Osteoblast (primary cell): ENCODE measurements at places on chromosomes 3 and 15. TPM values are rescaled to one million over a fixed set of nuclear protein-coding genes. Genes with fewer than 3 reads are reported as not detected.

- DNase-seq, result no peak
Observed at GRCh38 chr3:134998158-134998557, 203.1 kb downstream of the EPHB1 start.

DNA sequence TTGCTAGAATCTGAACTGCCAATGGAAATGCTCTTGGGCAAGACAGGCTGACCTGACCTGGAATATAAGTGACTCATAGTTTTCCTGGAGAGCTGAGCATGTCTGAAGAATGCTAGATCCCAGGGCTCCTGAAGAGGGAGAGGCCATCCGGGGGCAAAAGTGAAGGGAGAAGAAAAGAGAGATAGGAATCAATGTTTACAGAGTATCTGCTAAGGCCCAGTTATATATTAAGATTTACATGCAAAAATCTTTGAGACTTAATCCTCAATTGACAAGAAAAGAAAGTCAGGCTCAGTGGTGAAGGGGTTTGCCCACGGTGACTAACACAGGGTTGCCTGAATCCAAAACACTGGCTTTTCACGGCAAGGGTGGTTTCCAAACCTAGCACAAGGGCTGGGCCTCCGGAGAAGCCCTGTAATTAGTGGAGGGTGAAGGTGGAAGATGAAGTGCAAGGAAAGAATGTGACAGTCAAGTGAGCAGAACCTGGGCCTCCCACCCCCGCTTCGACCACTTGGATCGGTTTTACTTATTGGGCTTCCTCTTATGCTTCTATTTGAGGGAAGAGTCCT, 91.7 kb upstream of the FGF12 start:
- DNase-seq, result peak; percentile 78

DNA sequence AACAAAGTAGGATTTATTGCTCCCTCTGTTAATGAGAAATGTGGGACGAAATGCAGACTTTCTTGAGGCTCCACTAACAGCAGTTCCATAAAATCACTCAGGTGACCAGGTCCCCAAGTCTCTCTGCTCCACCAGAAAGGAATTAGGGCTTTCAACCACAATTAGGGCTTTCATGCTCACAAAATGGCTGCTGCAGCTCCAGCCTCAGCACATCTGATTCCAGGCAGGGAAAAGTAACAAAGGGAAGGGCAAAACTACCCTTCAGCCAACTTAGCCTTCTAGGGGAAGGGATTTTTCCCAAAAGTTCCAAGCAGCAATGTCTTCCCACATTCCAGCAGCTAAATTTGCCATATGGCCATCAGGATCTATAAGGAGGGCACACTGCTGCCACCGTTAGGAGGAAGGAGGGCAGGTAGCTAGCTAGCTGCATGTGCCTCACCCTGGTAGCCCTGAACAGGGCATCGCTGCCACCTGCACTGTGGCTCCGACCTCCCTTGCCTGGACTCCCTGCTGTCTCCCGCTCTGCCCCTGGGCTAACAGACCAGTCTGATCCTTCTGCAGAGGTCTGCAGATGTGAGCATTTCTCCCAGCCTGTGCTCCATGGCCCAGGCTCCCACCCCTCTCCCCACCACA, 12.8 kb downstream of the CFAP100 start:
- DNase-seq, result peak; percentile 39

SLC22A13 gene
- 0.29 and 0.36 TPM in 2 replicates for total RNA-seq

DNA sequence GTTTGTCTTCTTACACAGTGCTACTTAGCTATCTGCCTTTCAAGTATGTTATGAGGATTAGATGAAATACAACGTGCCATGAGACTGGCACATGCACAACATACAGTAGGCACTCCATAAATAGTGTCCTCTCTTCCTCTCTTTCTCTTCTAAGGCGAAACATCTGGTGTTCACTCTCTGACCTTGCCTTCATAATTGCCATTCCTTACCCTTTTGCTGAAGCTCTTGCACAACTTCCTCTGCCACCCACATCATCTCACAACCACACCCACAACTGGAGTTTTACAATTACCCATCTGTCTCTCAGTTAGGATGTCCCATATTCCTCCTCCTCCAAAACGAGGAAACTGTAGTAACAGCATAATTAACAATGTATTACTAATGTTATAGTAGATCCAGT, 26.4 kb upstream of the ACP3 start:
- DNase-seq, result peak; percentile 76

ACKR4 gene
- 0.72 TPM in 1 of 2 replicates, not detected in the other for total RNA-seq

SLC24A5 gene
- not detected in 2 replicates for total RNA-seq

DNA sequence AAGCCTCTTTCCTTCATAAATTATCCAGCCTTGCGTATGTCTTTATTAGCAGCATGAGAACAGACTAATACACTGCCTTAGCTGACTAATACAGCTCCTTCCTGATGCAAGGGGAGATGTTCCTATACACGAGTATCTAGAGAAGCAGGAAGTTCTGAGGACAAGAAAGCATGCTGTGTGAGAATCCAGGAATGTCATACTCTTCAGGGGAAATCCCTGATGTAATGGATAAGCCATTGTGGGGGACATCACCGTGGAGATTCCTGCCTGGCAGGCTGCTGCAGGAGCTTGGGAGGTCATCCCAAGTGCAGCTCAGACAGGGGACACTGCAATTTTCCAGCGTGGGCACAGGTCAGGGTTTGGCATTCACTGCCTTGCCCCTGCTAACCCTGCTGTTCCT, 476.9 kb downstream of the NR2F2 start:
- DNase-seq, result no peak

GRCh38 chr3:191963182-191963581, 502.2 kb downstream of the PYDC2 start:
- no peak for DNase-seq

CCDC54 gene
- total RNA-seq, result not detected in 2 replicates

DNA sequence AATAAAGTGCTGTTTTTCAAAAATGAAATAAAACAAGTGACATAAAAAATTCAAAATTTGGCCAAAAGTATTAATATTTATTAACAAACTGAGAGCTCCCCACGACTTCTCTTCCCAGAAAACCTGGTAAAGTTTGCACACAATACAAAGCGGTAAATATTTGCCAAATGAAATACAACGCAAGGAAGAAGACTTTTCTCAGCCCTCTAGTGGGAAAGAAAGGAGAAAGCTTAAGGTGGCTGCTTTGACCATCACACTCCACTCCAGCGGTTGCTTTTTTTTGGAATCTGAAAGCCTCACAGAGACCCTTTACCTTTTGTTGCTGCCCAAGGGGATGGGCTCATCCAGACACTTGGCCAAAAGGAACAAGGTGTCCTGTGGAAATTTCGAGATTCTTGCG, 1.1 kb upstream of the GK5 start:
- DNase-seq, result peak; percentile 84

DNA sequence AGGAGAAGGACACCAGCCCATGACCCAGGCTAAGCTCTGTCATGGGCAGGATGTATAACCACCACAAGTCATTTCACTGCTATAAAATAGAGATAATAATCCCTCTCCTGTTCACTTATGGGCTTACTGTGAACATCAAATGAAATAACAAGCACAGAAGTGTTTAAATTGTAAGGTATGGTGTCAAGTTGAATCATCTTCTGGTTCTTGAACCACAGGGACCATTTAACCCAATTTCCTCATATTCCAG, 44.3 kb upstream of the TLE3 start:
- no peak for DNase-seq
